ENCODE measurements at places on chromosomes 2 and 18. TPM values are rescaled to one million over a fixed set of nuclear protein-coding genes. Genes with fewer than 3 reads are reported as not detected.

FSHR gene
- total RNA-seq: not detected

SLC19A3 gene
- 0.78 TPM for total RNA-seq

CPO gene
- not detected for total RNA-seq

SPATA3 gene
- not detected for total RNA-seq

PRKAG3 gene
- 0.52 TPM for total RNA-seq

INO80C gene
- total RNA-seq: 6.5 TPM

VIT gene
- 8.9 TPM for total RNA-seq

C2orf72 gene
- 6.3 TPM for total RNA-seq

TNFAIP6 gene
- 10.0 TPM for total RNA-seq

KRTCAP3 gene
- 0.39 TPM for total RNA-seq

MEP1B gene
- not detected for total RNA-seq

GAL3ST2 gene
- 0.46 TPM for total RNA-seq

MARCHF4 gene
- 8.0 TPM for total RNA-seq

MYCN gene
- total RNA-seq: 0.07 TPM

DSG4 gene
- not detected for total RNA-seq

GPR39 gene
- total RNA-seq: 6.4 TPM

CABLES1 gene
- total RNA-seq: 14.1 TPM

RBM44 gene
- 0.33 TPM for total RNA-seq

GPR45 gene
- not detected for total RNA-seq

TEX44 gene
- not detected for total RNA-seq

RGPD4 gene
- total RNA-seq: not detected

ANKRD23 gene
- total RNA-seq: 1.7 TPM

Data from smooth muscle cell of the pulmonary artery (primary cell).